HS-5 (cell line): ENCODE measurements at places on chromosomes 1 and 21.

DNA sequence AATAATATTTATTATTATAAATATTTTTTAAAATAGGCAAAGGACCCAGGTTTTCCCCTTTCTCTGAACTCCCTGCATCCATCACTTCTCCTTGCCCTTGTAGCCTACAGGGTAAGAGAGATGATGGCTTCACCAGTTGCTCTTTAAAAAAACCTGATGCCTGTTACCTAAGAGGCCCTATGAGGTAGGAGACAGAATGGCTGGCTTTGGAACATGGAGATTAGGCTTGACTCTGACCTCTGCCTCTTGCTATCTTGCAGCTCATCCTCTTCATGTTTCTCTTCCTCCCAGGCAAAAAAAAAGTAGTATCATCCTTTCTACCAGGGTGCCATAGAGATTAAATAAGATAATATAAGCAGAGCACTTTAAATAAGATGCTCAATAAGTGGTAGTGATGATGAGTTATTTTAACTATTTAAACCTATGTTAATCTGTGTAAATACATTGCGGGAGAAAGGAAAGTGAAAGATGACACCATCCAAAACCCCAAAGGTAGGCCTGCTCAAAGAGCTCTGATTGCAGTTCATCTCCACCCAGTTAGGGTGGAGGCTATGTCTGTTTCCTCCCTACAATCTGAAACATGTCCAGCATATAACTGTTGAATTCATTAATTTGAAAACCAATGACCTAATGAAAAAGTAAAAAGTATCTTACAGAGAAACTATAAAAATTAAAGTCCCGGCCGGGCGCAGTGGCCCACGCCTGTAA, 51.8 kb downstream of the RGS2 start:
- DNase-seq, result no peak

DNA sequence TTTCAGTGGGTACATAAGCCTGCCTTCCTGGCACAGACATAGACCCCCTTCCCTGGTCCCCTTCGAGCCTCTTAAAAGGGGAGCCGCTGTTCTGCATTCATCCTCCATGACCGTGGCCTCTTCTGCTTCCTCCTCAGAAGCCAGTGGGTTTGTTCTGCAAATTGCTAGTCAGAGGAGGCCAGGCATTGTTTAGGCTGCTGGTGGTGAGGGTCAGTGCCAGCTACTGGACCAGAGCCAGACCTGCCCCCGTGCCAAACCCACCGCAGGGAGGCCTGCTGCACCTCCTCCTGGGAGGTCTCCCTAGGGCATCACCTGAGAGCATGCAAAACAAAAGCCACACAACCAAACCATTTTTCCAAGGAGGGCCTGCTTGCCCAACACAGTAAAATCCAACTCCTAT, 178.4 kb downstream of the MIS18A start:
- DNase-seq, result no peak

GRCh38 chr1:191255354-191256054, 777.8 kb upstream of the BRINP3 start:
- DNase-seq, result no peak

- peak; percentile 53 for DNase-seq
Observed at GRCh38 chr21:42117229-42117966, 46.3 kb downstream of the UMODL1 start.

GRCh38 chr1:226733304-226733703, 5.8 kb downstream of the ITPKB start:
- no peak for DNase-seq

DNA sequence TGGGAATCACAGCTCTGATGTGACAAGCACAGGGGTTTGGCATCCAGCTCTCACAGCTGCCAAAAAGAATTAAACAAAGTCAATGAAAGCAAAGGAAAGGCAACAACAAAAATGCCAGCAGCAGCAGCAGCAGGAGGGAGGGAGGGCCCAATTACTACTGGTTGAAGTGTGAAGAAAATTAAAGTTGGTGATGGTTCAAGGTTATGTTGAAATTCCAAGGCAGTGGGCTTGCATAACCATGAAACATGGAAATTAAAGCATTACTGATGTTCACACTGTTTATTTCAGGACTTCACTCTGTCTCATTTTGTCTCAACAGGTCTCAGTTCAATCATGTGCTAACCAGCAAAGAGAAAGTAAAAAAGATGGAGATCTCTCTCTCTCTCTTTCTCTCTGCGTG, 220.3 kb upstream of the LYPLAL1 start:
- DNase-seq, result no peak

GRCh38 chr1:110490791-110491451, 28.1 kb downstream of the KCNA10 start:
- DNase-seq, result no peak
